AG04450 (cell line): ENCODE measurements at places on chromosomes 11 and 22.
A peak's percentile ranks its signal among the peaks of the same experiment; 100 is the strongest.

GRCh38 chr11:65919573-65920371 is 546 bp downstream of the DRAP1 start:
- DNase-seq, result no peak

DNA sequence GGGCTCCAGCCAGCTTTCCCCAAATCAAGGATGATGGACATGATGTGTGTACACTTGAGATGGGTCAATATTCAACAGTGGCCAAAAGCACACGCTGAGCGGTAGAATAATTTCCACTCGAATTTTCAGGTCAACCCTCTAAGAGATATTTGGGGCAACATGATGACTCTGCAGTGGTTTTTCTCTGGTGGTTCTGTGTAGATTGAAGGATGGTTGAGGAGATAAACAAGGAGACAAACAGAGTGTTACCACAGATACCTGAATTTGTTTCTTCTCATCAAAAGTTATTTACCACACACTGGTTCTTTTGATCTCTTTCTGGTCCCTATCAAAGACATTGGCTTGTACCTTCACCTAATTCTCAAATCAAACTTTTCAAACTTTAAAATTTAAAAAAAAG is 242.0 kb downstream of the ETS1 start:
- no peak for DNase-seq

- DNase-seq, result no peak
These were observed 7.0 kb downstream of the THRSP start for GRCh38 chr11:78070621-78071020.

DNA sequence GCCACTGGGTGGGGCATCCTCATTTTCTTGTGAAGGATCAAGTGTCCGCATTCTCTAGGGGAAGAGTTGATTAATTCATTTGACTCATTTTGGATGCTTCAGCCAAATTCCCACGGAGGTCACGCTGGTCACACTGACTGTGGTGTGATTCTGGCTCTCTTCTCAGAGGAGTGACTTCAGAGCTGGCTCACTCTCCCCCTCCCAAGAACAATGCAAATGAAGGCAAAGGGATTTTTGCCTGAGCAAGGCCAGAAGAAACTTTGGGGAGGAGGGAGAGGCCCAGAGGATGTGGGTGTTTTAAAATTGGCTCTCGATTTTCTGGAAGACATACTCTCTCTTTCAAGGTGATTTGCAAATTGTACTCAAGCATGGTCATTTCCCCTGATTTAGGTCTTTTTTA is 51.1 kb upstream of the LMO2 start:
- no peak for DNase-seq

DNA sequence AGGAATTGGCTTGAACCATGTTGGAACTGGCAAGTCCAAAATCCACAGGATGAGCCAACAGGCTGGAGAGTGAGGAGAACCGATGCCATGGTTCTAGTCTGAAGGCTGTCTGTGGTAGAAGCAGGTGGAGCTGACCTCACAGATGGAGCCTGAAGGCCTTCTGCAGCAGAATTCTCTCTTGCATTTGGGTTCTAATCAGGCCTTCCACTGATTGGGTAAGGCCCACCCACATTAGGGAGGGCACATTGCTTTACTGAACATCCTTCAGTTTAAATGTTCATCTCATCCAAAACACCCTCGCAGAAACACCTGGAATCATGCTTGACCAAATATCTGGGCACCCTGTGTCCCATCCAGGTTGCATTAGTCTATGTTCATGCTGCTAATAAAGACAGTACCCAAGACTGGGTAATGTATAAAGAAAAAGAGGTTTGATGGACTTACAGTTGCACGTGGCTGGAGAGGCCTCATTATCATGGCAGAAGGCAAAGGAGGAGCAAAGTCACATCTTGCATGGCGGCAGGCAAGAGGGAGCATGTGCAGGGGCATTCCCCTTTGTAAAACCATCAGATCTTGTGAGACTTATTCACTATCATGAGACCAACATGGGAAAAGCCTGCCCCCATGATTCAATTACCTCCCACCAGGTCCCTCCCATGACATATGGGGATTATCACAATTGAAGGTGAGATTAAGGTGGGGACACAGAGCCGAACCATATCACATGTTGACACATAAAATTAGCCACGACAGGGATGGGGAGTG is 15.9 kb downstream of the SMIM38 start:
- no peak for DNase-seq

- DNase-seq, result no peak
These were observed 47.2 kb upstream of the ADA2 start for GRCh38 chr22:17266251-17266971.

DNA sequence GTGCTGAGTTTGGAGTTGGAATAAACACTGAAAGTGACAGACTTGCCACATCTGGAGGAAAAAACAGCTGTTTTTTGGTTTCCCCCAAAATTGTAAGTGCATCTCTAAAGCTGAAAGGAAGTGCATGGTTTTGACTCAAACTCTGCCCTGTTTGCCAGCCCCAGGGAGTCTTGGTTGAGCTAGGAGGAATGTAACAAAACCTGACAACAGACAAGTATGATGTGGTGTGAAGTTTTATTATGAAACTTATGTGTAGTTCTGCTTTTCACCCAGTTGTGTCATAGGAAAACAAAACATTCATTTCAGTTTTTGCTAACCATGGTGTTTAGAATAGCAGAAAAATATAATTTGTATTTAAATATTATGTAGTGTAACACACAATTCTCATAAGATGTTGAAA is 31.7 kb upstream of the PDE3B start:
- DNase-seq, result no peak

- no peak for DNase-seq
These were observed 717 bp downstream of the OSM start for GRCh38 chr22:30265823-30266444.

- DNase-seq, result no peak
These were observed 43.6 kb downstream of the GALNT18 start for GRCh38 chr11:11577932-11578911.

- no peak for DNase-seq
These were observed 9.6 kb downstream of the SEC14L2 start for GRCh38 chr22:30406400-30406799.

DNA sequence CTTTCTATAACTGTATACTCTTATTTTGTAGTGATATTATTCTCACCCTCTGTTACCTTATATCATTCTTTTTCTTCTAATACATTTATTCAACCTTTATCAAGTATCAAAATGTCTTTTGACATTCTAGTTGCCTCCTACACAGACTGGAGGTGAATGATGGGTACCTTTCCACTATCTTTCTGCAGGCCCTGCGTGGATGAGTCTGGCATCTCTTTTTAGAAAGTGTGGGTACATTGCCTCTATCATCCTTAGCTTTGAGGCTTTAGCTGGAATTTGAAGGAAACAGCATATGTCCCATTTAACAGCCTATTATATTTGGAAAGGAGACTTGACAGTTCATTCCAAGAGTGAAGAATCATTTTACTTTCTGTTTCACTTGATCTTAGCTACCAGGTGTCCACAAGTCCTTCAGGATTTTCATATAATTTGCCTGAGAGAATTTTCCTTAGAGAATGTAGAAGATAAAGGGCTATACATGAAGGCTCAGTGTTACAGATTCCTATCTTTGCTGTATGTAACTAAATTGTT is 192.0 kb downstream of the CWF19L2 start:
- no peak for DNase-seq

DNA sequence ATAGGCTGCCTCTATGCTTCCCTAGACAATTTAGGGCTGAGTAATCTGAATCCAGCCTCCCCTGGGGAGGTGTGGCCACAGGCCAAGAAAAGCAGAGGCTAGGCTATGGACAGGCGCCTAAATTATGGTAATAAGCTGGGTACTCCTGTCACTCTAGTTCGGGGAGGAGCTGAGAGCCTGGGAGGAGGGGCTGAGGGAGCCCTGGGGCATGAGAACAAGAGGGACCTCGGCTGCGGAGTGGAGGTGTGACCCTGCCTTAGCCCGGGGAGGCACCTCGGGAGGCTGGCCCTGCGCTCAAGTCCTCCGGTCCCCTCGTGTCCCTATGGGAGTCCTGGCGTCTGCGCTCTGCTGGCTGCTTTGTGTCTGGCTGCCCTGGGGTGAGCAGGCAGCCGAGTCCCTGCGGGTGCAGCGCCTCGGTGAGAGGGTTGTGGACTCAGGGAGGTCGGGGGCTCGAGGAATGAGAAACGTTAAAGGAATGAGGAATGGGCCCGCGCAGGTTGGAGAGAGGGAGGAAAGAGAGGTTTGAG is at the start of gene OTOG:
Gene OTOG, plus strand, starts transcription at position 209 of the 527 bp plus-strand sequence. Its CDS starts 114 bp downstream, at position 323.
- DNase-seq, result no peak

DNA sequence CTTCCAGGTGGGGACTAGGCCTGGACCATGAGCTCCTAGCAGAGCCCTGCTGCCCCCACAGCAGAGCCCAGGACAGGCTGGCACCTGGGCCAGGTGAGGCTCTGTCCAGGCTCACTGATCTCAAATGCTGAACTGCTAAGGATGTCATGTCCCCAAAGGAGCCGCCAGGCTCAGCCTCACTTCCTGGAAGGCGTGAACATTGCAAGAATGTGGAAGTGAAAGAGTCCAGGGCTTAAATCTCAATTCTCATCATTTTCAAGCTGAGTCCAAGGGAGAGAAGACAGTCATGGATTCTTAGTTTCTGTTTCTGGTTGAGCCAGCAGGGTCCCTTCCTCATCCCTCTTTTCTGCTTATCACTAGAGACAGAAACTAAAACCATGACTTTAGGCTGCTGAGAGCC is 5.0 kb downstream of the ASCL2 start:
- DNase-seq, result no peak

GRCh38 chr11:62273789-62274275 is 3.9 kb downstream of the SCGB2A2 start:
- no peak for DNase-seq

DNA sequence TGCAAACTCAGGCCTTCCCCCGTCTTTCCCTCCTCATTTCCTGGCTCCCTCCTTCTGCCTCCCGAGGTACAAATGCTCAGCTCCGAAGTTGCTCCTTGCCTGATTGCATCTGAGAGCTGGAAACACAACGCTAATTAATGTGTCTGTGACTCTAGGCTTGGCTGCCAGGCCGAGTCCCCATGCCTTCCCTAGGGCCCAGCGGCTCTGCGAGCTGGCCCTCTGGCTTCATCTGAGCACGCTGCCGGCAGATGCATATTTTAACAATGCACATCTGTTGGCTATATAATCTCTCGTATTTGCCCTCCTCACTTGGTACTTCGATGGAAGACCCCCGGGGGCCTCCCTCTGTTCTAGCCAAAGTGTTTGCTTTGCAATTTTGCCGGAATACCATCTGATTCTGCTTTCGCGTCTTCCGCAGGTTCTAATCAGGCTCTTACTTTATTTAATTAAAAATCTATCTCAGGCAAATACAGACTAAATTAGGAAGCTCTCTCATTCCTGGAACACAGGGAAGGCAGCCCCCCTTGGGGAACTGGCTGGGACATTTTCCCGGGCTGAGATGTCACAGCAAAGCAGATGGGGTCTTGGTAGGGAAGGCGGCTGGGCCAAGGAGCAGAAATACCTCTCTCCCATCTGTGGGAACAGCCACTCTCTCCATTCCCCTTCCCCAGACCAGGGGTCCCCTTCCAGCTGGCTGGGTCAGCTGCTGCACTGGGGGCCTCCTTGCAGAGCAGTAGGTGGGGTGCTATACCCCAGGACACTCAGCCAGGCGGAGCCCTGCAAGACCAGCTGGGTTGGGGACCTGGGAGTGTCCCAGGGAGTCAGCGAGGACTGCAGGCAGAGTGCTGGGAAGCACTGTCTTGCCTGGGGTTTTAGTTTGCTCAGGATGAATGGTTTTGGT is 162.8 kb downstream of the ST3GAL4 start:
- no peak for DNase-seq

GRCh38 chr11:47532597-47533213 is 20.2 kb downstream of the CELF1 start:
- DNase-seq, result no peak

- DNase-seq, result peak; percentile 16
These were observed 128.7 kb downstream of the TRIM44 start for GRCh38 chr11:35791088-35791958.

GRCh38 chr22:26857169-26857568 is 199.8 kb downstream of the MIAT start:
- no peak for DNase-seq

DNA sequence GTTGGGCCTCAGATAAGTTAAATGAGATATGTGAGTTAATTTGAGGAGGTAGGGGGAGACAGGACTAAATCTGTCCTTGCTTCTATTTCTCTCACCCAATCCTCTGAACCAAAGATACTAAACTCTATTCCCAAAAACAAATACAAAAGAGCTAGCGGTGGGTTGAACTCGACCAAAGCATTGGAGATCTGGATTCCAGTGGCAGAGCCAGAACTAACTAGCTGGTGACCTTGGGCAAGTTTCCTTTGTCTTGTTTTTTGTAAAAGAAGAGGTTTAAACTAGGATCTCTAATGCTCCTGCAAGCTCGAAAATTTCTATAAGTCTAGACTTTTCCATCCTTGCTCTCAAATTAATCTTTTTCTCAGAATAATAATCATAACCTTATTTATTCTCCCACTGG is 1.5 kb downstream of the ME3 start:
- DNase-seq, result no peak

GRCh38 chr22:23128269-23129108 is 13.3 kb downstream of the RSPH14 start:
- DNase-seq, result peak; percentile 66
